ENCODE measurements at places on chromosomes 11 and 22. TPM values are rescaled to one million over a fixed set of nuclear protein-coding genes. Genes with fewer than 3 reads are reported as not detected.

The CBLIF gene
- total RNA-seq = not detected

- H3K4me1 ChIP-seq = no peaks in the 10 kb centered on the region
- DNase-seq = no peak
- H3K4me3 ChIP-seq = no peak overlapping the region
- H3K27ac ChIP-seq = no peak overlapping the region
- no peaks in the 10 kb centered on the region for H3K36me3 ChIP-seq
Measured at GRCh38 chr11:76706667-76707066, 36.1 kb upstream of the LRRC32 start.

The ENTHD1 gene
- total RNA-seq = not detected

- H3K27ac ChIP-seq = no peak overlapping the region
- DNase-seq = no peak
- H3K4me1 ChIP-seq = peaks cover under 1% of the 10 kb centered on the region
- H3K27me3 ChIP-seq = no peaks in the 10 kb centered on the region
Measured at GRCh38 chr11:122649116-122649515, 6.4 kb upstream of the UBASH3B start.

DNA sequence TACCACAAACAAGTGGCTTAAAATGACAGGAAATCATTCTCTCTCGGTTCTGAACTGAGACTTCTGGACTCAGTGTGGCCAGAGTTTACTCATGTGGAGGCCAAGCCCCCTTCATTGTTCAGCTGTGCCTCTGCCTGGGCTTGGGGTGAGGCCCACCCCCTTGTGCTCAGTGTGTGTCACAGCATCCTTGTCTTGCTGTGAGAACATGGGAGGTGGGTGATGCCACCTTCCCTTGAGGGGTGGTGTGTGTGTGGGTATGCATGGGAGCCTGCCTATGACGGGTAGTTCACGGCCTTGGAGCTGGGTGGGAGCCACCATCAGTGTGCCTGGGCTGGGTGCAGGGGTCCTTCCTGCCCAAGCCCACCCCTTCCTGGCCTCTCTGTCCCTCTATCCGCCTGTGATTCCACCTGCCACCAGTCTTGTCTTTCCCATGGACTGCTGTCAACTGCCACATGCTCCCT, 101.7 kb downstream of the MORC2 start:
- DNase-seq = peak; percentile 29
- H3K4me3 ChIP-seq = no peak overlapping the region
- no peaks in the 10 kb centered on the region for H3K4me1 ChIP-seq
- no peak overlapping the region for H3K27ac ChIP-seq
- H3K36me3 ChIP-seq = no peaks in the 10 kb centered on the region

GRCh38 chr22:29647954-29648737, 44.7 kb downstream of the NF2 start:
- no peak for DNase-seq
- H3K4me3 ChIP-seq = no peak overlapping the region
- no peaks in the 10 kb centered on the region for H3K4me1 ChIP-seq
- no peak overlapping the region for H3K27ac ChIP-seq

- peak; percentile 84 for DNase-seq
- H3K4me3 ChIP-seq = no peak overlapping the region
- H3K36me3 ChIP-seq = no peaks in the 10 kb centered on the region
- no peak overlapping the region for H3K27ac ChIP-seq
Measured at GRCh38 chr11:45655347-45655756, 10.1 kb downstream of the CHST1 start.

DNA sequence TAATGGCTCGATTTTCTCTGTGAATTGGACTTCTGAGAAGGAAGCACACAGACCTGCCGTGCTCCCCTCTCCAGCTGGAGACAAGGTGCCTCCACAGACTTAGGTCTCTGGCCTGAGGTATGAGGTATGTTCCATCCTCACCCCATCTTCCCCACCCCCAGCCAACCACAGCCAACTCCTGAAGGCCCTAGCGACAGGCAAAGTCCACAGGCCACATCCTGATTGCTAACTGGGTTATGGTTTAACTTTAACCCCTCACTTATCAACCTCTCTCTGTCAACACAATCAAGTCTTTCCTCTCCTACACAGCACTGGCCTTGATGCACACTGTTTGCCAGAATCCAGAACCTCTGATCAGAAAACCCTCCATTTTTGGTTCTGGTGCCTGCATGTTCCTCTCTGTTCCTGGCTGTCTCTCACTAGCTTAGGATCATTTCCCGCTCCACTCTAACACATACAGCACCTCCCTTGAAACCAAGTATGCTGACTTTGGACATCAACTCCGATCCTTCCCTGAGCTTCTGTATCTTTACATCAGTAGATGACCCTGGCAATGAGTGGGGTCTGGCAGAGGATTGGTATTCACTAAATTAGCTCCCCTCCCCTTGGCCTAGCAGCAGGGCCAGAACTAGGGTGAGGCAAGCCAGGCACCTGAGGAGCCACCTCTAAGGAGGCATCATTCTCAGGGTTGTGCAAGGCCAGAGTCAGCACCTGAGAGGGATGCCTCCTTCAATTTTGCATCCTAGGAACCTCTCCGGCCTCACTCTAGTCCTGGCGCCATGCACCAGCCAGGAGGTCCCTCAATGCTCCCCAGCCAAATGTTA, 22.0 kb downstream of the JAML start:
- H3K27me3 ChIP-seq = no peaks in the 10 kb centered on the region

The TYR gene
- not detected for total RNA-seq

The CD248 gene
- total RNA-seq = 20.0 TPM

DNA sequence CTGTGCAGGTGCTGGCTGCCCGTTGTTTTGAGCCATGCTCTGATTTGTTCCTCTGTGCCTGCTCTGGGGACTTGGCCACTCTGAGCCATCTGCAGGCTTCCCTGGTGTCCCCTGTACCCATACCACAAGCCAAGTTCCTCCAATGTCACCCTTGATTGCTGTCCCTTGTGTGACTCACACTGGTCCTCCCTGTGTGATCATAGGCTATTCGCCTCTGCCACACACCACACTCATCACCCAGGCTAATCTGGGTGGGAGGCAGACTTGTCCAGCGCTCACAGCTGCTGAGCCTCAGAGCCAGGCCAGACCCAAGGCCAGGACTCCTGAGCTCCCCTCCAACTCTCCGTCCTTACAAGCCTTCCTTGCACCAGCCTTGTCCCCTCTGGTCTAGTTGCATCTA, 31.7 kb downstream of the IGF2 start:
- H3K36me3 ChIP-seq = no peaks in the 10 kb centered on the region
- DNase-seq = no peak
- no peaks in the 10 kb centered on the region for H3K27me3 ChIP-seq

- no peak for DNase-seq
- H3K27me3 ChIP-seq = no peaks in the 10 kb centered on the region
- H3K4me1 ChIP-seq = no peaks in the 10 kb centered on the region
- H3K27ac ChIP-seq = no peak overlapping the region
Measured at GRCh38 chr22:43277987-43278601, 65.1 kb downstream of the SCUBE1 start.

DNA sequence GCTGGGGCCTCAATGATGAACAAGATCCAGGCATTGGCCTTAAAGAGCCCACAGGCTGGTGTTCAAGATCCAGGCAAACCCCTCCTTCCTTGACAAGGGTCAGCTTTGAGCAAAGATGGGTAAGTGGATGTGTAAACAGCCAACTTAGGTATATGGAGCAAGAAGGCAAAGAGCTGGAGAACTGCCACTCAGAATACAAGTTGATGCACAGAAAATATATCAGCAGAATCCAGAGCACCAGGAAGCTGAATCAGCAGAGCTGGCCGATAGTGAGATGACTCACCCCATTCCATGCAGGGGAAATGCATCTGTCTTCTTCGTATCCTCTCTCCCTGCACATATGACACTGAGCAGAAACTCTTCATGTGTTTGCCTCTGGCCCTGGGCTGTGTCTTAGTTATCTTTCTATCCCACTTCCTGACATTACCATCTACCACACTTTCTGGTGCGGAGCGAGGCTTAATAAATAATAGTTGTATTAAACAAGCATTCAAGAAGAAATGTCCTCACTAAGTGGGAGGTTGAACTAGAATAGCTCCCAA, 57.8 kb downstream of the ENDOD1 start:
- no peak overlapping the region for H3K4me3 ChIP-seq
- no peaks in the 10 kb centered on the region for H3K27me3 ChIP-seq
- no peaks in the 10 kb centered on the region for H3K36me3 ChIP-seq
- peaks cover 15% of the 10 kb centered on the region for H3K4me1 ChIP-seq
- peak; percentile 80 for DNase-seq

DNA sequence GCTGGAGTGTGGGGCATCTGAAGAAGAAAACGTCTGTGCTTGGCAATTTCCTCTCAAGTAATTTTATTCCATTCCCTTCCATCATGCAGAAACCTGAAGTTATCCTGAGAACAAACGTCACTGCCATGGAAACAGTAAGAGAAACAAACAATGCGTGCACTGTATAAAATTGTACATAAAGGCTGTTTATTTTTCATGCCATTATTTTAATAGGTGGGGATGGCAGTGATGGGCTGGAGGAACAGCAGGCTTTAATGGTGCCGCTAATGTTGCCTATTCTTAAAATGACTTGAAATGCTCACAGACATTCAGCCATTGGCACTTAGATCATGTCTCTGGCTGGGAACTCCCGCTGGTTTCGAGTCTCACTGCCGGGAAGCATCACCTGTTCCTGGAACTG, 7.5 kb upstream of the SEZ6L start:
- DNase-seq = no peak
- H3K4me1 ChIP-seq = no peaks in the 10 kb centered on the region
- no peak overlapping the region for H3K27ac ChIP-seq
- H3K27me3 ChIP-seq = peaks cover 3% of the 10 kb centered on the region
- no peaks in the 10 kb centered on the region for H3K36me3 ChIP-seq

DNA sequence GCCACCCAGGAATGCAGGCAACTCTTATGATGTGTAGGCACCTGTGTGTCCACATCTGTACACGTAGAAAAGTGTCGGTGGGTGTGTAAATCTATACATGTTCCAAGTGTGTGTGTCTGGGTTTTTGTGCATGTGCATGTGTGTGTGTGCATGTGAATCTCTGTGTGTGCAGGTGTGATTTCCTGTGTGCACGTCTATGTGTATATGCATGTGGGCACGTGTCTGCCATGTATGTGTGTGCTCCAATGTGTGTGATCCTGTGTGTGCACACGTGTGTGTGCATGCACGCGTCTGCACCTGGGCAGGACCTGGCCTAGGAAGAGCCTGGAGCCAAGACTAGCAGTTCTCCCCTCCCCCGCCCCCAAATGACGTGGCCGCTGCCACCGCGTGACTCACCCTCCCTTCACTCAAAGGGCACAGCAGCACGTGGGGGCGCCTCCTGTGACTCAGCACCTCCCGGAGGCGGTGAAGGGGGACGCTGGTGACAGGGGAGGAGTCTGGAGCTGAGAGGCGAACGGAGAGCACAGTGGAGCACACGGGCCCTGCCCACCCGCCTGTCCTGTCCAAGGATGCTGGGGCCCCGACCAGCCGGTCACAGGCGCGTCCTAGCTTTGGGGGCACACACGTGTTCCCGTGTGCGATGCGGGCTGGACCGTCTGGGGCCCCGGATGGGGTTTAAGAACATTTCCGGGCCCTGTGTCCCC, 10.1 kb downstream of the PIM3 start:
- peaks cover 50% of the 10 kb centered on the region for H3K4me1 ChIP-seq
- H3K36me3 ChIP-seq = no peaks in the 10 kb centered on the region

DNA sequence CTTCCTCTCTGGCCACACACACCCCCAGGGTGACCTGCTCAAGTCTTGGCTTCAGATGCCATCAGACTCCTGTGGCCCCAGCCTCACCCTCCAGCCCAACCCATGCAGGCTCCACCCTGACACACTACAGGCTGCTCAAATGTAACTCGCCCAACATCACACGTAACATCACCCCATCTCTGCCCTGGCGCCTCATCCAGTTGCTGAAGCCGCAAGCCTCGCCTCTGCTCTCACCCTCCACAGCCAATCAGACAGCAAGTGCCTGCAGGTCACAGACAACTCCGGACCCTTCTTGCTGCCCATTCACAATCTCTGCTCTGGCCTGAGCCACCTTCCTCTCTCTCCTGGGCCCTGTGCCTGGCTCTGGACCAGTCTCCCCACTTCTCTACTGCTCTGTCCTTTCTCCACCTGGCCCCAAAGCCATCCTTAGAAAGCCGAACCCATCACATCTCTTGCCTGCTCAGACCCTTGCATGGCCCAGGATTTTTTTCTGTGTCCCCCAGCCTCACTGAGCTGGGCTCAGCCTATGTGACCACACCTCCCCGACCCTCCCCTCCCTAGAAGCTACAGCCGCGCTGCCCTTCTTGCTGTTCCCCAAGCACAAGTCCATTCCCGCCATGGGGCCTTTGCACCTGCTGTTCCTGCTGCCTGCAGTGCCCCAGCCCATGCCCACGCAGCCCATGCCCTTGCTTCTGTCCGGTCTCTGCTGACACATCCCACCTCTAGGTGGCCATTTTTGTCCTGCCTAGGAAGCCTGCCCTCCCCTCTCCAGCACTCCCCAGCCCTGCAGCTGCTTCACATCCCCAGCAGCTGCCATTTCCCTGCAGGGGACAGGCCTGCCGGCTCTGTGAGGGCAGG, 333.9 kb downstream of the CTTN start:
- no peaks in the 10 kb centered on the region for H3K27me3 ChIP-seq
- H3K4me3 ChIP-seq = no peak overlapping the region
- no peak for DNase-seq
- H3K27ac ChIP-seq = no peak overlapping the region
- H3K4me1 ChIP-seq = no peaks in the 10 kb centered on the region

The ADAMTS8 gene
- total RNA-seq = 11.9 TPM

DNA sequence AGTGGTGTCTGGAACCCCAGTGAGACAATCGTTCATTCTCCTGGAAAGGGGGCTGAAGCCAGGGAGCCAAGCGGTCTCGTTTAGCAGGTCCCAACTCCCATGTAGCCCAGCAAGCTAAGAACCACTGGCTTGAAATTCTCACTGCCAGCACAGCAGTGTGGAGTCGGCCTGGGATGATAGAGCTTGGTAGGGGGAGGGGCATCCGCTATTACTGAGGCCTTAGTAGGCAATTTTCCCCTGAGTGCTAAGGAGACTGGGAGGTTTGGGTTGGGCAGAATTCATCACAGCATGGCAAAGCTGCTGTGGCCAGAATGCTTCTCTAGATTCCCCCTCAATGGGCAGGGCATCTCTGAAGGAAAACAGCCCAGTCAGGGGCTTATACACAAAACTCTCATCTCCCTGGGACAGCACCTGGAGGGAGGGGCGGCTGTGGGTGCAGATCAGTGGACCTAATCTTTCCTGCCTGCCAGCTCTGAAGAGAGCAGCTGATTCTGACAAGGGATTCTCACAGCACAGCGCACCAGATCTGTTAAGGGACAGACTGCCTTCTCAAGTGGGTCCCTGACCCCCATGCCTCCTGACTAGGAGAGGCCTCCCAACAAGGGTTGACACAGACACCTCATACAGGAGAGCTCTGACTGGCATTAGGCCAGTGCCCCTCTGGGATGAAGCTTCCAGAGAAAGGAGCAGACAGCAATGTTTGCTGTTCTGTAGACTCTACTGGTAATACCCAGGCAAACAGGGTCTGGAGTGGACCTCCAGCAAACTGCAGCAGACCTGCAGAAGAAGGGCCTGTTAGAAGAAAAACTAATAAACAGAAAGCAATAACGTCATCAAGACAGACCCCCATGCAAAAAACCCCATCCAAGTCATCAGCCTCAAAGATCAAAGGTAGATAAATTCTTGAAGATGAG, 14.8 kb downstream of the OR52M1 start:
- H3K4me1 ChIP-seq = no peaks in the 10 kb centered on the region
- H3K27ac ChIP-seq = no peak overlapping the region
- no peak for DNase-seq
- H3K27me3 ChIP-seq = no peaks in the 10 kb centered on the region
- H3K36me3 ChIP-seq = no peaks in the 10 kb centered on the region

The GGTLC3 gene
- total RNA-seq = not detected
